ENCODE measurements at places on chromosomes 7 and 10.

DNA sequence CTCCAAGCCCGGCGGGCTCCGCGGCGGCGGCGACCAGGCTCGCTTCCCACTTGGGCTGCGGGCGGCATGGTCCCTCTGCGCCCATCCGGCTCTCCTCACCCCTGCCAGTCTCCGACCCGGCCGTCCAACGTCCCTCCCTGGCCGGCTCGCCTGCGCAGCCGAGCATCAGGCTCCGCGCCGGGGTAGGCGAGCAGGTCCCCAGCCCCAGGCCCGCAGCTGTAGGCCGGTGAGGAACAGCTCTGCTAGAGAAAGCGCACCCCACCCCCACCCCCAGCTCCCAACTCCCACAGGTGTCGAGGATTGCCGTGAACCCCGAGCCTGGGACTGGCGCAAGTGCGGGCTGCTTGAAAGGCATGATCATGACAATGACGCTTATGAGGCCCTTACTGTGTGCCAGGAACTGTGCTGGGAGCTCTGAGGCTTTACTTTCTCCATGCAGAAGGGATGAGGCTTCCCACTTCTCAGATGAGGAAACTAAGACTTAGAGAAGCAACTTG, 20.8 kb upstream of the PAX2 start:
- no peak for DNase-seq

DNA sequence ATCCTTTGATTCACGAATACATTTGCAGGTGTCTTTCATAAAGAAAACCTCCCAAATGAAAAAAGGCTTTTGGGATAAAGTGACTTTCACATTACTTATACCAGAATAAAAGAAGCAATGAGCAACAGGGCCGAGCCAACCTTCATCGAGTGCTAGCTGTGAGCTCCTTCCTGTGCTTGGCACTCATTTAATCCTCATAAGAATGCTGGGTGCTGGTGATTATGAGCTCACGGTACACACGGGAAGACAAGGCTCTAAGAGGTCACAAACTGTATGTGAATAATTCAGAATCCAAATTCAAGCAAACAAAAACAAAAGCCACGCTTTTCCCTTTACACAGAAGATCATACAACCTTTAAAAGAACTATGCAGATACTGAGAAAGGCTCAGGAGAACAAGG, 156.2 kb downstream of the COBL start:
- no peak for DNase-seq

- DNase-seq, result no peak
Measured at GRCh38 chr10:1860351-1860750, 123.0 kb upstream of the ADARB2 start.

DNA sequence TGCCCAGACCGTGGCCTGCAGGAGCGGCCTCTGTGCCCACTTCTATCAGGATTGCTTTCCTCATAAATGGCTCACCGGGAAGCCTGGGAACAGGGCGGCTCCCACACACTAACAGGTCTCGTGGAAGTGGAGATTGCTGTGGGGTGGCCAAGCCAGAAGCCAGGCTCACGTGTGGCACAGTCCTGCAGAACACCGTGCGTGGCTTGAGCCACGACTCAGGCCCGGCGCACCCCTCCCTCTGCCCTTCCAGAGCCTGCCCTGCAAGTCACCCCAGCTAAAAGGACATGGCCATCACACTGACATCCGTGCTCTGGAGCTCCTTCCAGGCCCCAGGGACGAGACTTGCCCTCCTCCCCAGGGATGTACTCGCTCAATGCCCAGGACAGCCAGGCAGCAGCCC, 7.0 kb downstream of the GPER1 start:
- DNase-seq, result no peak

DNA sequence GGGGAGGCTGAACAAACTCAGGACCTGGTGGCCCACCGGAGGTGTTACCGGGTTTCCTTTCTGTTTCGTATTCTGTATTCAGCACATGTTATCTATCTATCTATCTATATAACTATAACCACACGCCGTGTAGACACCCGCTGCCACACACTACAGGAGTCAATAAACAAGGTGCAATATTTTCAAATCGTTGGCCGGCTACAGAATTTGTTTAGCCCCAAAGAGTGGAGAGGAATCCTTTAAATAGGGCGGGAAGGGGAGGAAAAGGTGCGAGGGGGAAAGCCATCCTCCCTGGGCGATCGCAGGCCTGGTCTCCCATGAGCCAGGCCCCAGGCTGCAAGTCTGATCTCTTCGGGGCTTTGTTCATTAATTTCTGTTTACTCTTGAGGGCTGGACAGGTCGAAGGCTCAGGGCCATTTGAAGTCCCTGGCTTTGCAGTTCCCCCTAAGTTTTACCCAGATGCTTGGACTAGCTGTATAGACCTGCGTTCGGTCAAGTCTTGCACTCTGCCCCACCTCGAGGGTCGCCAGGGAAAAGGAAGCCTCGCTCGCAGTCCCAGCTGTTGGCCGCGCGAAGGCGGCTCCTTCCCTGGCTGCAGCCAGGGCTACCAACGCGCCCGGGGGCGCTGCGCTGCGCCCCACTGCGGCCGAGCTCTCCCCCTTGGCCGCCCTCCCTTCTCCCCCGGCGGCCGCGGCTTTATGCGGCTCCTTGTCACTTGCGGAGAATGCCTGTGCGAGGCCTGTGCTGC, 3.8 kb downstream of the NKX2-3 start:
- peak; percentile 78 for DNase-seq

DNA sequence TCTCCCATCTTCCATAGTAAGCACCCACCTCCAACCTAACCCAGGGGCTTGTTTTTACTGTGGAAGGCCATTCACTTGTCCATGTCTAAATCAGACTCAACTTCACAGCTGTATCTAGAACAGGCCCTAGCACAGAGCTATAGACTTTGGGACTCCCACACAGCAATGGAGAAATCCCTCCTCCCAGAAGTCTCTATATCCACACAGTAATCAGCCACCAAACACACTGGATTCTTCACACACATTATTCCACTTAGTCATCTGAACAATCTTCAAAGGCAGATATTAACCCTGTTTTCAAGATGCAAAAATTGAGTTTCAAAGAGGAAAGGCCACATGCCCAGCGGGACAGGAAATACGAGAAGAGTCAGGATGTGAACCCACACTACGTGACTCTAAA, 81.8 kb downstream of the MALSU1 start:
- DNase-seq, result no peak

DNA sequence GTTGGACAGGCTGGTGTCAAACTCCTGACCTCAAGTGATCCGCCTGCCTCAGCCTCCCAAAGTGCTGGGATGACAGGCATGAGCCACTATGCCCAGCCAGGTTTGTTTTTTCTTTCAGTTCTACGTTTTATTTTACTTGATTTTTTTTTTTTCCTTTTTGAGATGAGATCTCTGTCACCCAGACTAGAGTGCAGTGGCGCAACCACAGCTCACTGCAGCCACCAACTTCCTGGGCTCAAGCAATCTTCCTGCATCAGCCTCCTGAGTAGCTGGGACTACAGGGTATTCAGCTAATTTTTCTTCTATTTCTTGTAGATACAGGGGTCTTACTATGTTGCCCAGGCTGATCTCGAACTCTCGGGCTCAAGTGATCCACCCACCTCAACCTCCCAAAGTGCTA, 24.3 kb downstream of the GDI2 start:
- DNase-seq, result no peak

DNA sequence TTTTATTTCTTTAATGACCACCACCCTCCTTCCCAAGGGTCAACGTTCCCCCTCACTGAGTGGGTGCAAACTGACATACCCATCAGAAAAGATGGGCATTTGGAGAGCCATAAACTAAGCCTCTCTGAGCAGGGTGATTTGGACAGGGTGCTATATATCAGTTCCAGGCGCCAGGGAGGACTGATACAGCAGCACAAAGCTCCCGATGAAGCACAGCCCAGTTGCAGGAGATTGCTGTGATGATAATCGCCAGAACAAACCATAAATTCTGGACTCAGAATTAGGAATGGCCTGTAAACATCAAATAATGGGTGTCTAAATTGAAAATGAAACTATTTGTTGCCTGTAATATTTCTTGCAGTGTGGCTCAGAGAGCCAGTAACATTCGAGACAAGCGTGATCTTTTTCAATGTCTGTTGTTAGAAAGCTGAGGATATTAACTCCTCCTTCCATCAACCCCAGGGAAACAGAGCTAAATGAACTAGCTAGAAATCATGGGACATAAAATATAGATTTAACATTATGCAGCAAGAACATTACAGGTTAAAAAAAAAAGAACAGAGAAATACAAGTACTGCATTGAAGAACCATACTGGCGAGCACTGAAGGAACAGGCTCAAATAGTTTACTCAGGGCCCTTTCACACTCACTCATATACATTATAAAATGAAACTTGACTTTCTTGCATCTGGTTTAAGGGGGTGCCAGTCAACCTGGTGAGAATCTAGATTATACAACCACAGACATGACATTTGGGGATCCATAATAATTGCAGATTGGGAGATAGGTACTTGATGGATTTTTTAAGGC, 137.5 kb upstream of the LRRTM3 start:
- no peak for DNase-seq

GRCh38 chr7:40541336-40541735, 406.5 kb downstream of the SUGCT start:
- DNase-seq, result no peak

DNA sequence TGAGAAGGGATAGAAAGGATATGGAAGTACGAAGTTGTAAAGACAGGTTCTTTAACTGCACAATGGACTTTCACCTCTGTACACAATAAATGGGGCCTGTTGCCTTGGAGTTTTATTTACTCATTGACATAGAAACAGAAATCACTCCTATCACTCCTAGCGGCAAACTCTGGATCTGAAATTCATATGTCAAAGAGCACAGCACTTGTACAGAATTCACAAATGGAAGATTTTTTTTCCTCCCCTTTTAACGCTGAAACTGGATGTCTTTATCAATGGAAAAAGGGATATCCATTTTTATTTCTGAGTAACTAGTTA, 18.2 kb downstream of the NT5C3A start:
- peak; percentile 97 for DNase-seq

GRCh38 chr7:136074843-136075242, 97.7 kb upstream of the MTPN start:
- DNase-seq, result peak; percentile 59

DNA sequence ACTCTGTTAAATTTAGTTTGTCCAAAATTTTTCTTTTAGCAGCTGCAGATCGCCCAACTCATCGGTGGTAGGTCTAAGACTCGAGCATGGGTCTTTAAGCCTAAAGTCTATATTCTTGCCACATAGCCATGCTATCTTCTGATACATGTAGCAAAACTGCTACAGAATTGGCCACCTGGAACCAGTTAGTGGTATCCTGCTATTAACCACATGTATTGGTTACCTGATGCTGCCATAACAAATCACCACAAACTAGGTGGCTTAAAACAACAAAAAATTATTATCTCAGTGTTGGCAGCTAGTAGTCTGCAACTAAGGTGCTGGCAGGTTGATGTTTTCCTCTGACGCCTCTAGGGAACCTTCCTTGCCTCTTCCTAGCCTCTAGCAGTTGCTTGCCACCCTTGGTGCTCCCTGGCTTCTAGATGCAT, 96.7 kb upstream of the PIK3CG start:
- DNase-seq, result no peak

- no peak for DNase-seq
Measured at GRCh38 chr7:118844748-118845147, 620.2 kb downstream of the ANKRD7 start.

- no peak for DNase-seq
Measured at GRCh38 chr10:130128062-130128781, 8.0 kb upstream of the GLRX3 start.

DNA sequence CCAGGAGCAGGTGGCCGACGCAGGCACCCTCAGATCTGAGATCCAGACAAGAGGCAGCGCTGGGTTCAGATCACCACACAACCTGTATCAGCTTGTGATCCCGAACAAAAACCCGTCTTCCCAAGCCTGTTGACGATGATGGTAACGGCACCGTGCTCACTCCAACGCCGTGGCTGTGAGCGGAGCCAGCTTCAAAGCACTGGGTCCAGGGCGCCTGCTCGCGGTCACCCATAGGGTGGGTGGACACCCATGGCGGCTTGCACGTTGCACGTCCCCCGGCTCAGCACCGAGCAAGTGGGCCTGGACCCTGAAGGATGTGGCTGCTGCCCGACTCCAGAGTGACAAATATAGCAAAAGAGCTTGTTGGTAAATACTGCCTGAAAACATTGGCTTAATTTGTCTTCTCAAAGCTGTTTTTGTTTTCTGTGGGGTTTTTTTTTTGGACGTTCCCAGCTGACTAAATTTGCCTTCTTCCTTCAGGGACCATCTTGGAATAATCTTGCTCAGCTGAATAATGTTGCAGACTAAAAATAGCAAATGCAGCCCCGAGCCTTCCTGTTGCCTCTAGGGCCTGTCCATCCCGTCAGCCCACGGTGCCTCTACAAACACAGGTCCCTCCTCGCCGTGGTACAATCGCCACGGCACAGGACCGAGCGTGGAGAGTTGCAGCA, 41.0 kb downstream of the FOXK1 start:
- no peak for DNase-seq

DNA sequence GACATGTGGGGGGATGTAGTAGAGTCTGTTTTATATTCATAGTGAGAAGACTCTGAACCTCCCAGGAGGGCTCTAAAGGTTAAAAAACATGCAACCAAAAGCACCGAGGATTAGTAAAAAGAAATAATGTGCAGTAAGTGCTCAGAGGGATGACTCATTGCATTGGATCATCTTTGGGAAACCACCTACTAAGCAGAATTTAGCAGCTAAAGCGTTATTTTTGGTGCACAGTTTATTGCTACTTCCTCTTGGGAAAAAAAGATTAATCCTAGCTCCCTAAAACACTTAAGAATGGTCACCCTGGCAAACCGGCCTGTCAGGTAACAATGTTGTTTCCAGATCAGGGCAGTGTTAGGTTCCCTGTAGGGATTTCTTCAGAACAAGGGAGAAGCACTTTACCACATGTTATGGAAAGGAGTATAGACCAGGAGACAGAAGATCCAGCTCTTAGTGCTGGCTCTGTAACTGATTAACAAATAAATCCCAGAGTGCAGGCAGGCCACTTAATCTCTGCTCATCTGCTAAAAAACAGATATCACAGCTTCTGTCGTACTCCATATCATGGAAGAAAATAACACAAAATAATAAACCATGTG, 44.8 kb upstream of the FAM133B start:
- peak; percentile 88 for DNase-seq

- no peak for DNase-seq
Measured at GRCh38 chr7:99033765-99034164, 110.1 kb downstream of the SMURF1 start.

DNA sequence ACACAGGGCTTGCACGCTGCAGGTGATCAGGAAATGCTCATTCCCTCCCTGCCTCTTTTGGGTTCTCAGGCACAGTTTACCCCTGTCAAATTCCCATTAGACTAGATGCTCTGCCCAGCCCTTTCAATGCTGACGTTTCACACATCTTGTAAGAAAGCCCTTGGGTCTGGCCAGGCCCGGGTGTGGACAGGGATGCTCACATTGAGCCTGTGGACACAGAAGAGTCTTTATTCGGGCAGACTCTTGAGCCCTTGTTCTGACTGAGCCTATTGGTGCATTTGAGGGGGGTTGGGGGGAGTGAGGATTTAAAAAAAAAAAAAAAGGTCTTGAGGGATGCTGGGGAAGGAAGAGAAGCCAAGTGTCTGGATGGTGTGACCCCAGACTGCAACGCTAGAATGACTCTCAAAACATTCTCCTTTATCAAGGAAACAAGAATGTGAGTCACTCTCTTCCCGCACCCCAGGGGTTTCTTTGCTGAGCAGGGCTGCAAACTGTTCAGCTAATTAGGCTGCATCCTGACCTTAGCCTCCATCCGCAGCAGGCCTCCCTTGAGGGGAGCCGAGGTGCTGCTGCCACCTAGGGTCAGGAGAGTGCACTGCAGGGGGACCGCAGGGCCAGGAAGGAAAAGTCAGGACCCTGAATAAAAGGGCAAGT, 53.6 kb upstream of the TMEM72 start:
- DNase-seq, result peak; percentile 66

GRCh38 chr7:142806022-142806356, 35.2 kb downstream of the PRSS2 start:
- DNase-seq, result no peak

GRCh38 chr7:24727154-24728120, 29.8 kb downstream of the GSDME start:
- DNase-seq, result no peak

Data from DMS53 (cell line).